ENCODE measurements at places on chromosomes 4 and X.

- no peak for DNase-seq
Observed at GRCh38 chr4:38716256-38716655, 52.3 kb downstream of the KLF3 start.

DNA sequence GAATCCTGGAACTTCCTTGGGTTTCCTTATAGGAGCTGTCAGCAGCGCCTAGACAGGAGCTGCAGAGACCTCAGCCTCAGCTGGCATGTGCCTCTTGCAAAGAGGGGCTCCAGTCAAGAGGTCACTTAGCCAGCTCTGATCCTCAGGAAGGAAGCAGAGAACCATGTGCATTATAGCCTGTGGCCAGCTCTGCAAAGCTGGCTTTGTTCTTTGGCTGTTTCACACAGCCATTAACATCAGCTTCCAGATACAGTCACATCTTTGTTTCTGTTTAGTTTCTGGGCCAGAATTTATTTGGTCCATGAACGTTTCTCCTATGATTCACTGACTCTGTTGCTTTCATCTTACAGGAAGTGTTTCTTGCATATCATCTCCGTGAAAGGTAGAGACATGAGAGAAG lies 92.4 kb downstream of the CC2D2A start:
- no peak for DNase-seq

GRCh38 chrX:74438764-74439163 lies 17.5 kb downstream of the SLC16A2 start:
- no peak for DNase-seq

DNA sequence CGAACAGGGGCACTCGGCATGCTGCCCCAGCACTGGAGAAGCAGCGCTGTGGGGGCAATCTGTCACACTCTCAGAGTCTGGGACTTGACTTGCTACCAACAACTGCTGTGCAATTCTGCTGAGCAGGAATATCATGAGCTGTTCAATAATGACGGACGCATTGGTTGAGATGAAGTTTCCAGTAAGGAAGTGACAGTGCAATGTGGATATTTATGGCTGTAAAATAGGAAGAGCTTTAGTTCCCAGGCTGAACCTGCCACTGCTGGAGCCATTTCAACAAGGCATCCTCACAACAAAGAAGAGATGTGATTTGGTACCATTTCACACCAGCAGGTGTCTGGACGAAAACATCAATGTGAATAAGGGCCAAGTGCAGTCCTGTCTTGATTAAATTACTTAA lies 24.2 kb downstream of the CHST7 start:
- DNase-seq, result peak; percentile 22

DNA sequence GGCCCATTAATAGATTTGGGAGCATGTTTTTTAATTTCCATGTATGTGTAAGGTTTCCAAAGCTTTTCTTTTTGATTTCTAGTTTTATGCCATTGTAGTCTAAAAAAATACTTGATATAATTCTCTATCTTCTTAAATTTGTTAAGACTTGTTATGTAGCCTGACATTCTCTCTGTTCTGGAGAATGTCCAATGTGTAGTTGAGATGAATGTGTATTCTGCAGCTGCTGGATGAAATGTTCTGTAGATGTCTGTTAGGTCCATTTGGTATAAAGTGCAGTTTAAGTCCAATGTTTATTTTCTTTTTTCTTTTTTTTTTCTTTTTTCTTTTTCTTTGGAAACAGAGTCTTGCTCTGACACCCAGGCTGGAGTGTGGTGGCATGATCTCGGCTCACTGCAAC lies 378.5 kb upstream of the MAD2L1 start:
- no peak for DNase-seq

- DNase-seq, result no peak
Observed at GRCh38 chr4:95209927-95210326, 338.8 kb downstream of the UNC5C start.

DNA sequence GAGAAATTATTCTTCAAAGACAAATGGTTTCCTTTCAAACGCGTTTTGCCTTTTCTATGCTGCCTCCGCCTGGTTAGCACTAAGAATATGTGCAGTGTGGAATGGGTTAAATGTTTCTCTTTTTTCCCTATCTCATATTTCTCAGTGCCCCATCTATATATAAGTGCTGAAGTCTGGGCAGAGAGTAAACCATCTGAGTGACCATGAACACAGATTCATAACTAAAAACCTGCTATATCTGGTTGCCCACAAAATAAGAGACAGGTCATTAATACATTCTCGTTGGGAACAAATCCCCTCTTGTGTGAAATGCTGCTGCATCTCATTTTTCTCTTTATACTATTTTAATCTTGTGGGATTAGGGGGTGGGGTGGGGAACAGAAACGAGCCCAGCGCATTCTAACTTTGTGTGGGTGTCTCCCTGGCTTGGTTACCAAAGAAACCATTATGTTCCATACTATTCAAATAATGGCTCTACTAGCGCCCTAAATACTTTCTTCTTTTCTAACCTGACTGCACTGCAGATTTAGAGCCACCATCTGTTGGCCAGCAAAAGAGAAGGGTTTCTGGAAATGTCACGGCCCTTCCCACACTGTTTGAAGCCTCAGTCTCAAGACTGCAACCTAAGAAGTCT lies 42.2 kb upstream of the PTCHD1 start:
- no peak for DNase-seq

GRCh38 chr4:2869659-2870058 lies 26.0 kb downstream of the ADD1 start:
- no peak for DNase-seq

GRCh38 chr4:140944572-140944971 lies 188.4 kb upstream of the TBC1D9 start:
- DNase-seq, result no peak

GRCh38 chrX:71251466-71251973 lies 2.4 kb downstream of the ZMYM3 start:
- DNase-seq, result no peak

DNA sequence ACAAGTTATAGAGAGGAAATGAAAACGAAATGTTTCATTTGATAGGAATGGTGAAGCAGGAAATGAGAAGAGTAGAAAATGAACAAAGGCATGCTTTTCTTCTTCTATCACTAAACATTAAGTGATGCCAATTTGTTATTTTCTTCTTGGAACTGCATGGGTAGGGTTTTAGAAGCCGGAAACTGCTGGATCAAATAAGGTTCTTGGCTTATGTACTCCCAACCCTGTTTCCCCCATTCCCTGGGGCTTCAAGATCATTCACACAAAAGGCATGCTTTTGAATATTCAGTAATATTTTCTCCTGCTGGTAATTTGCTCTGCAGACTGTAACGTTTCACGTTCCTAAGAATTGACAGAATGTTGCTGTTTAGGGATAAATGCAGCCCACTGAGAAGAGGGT lies 224.1 kb downstream of the NLGN4X start:
- no peak for DNase-seq

Data from cerebellar cortex (tissue), 1 donor.